ENCODE measurements at places on chromosomes 1 and 21. TPM values are rescaled to one million over a fixed set of nuclear protein-coding genes. Genes with fewer than 3 reads are reported as not detected.

SH2D1B gene
- total RNA-seq = not detected

LGR6 gene
- total RNA-seq = not detected

LMX1A gene
- not detected for total RNA-seq

HES3 gene
- not detected for total RNA-seq

AMIGO1 gene
- total RNA-seq = 2.5 TPM

NEGR1 gene
- 22.5 TPM for total RNA-seq
